SJSA1 (cell line): ENCODE measurements at places on chromosomes 1 and 21. TPM values are rescaled to one million over a fixed set of nuclear protein-coding genes. Genes with fewer than 3 reads are reported as not detected.

GRCh38 chr21:43938751-43939442 lies 73.2 kb upstream of the TRAPPC10 start:
- no peak overlapping the region for H3K4me3 ChIP-seq
- H3K36me3 ChIP-seq, result peaks cover 57% of the 10 kb centered on the region
- H3K4me1 ChIP-seq, result peaks cover 5% of the 10 kb centered on the region
- H3K27me3 ChIP-seq, result no peaks in the 10 kb centered on the region
- peak; percentile 54 for DNase-seq
- no peak overlapping the region for H3K27ac ChIP-seq

- no peak overlapping the region for H3K27ac ChIP-seq
- peaks cover 41% of the 10 kb centered on the region for H3K36me3 ChIP-seq
- peaks cover 51% of the 10 kb centered on the region for H3K4me1 ChIP-seq
Measured at GRCh38 chr1:112518186-112518585, 9.4 kb downstream of the WNT2B start.

- DNase-seq, result no peak
- no peaks in the 10 kb centered on the region for H3K36me3 ChIP-seq
- H3K4me3 ChIP-seq, result no peak overlapping the region
Measured at GRCh38 chr1:79587229-79587628, 580.7 kb upstream of the ADGRL4 start.

DNA sequence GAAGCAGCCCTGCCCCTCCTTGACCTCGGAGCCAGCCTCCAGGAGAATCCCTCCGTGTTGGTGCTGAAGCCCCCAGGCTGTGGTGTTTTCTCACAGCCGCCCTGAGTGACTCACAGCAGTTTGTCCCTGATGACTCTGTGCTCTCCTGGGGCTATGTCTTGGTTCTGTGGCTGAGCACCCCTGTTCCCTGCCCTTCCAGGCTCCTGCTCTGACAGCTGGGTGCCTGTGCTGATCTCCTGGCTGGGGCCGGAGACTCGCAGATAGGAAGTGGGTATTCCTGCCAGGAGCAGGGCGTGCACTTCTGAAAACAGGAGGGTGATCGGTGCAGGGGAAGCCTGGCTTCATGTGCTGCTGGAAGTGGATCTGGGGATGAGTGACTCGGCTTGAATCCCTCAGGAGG lies 34.5 kb downstream of the POFUT2 start:
- H3K4me3 ChIP-seq, result no peak overlapping the region
- no peaks in the 10 kb centered on the region for H3K36me3 ChIP-seq
- DNase-seq, result peak; percentile 34

GRCh38 chr1:35748326-35748725 lies 21.5 kb downstream of the CLSPN start:
- no peaks in the 10 kb centered on the region for H3K27me3 ChIP-seq
- H3K4me1 ChIP-seq, result no peaks in the 10 kb centered on the region
- peaks cover 81% of the 10 kb centered on the region for H3K36me3 ChIP-seq
- H3K4me3 ChIP-seq, result no peak overlapping the region
- no peak for DNase-seq

- no peak for DNase-seq
- H3K36me3 ChIP-seq, result 0 out of 2 replicates have a peak, but pooled peaks cover 6% of the 10 kb centered on the region
- no peaks in the 10 kb centered on the region for H3K27me3 ChIP-seq
- no peak overlapping the region for H3K27ac ChIP-seq
- peaks cover 9% of the 10 kb centered on the region for H3K4me1 ChIP-seq
- H3K4me3 ChIP-seq, result no peak overlapping the region
Measured at GRCh38 chr1:15513919-15514318, 10.1 kb downstream of the CASP9 start.

- no peaks in the 10 kb centered on the region for H3K36me3 ChIP-seq
- peaks cover 70% of the 10 kb centered on the region for H3K27me3 ChIP-seq
- no peak overlapping the region for H3K27ac ChIP-seq
- no peaks in the 10 kb centered on the region; the same call in 1 of the 2 replicates for H3K4me1 ChIP-seq
- DNase-seq, result no peak
Measured at GRCh38 chr1:90718411-90719329, 1.6 kb upstream of the BARHL2 start.

DNA sequence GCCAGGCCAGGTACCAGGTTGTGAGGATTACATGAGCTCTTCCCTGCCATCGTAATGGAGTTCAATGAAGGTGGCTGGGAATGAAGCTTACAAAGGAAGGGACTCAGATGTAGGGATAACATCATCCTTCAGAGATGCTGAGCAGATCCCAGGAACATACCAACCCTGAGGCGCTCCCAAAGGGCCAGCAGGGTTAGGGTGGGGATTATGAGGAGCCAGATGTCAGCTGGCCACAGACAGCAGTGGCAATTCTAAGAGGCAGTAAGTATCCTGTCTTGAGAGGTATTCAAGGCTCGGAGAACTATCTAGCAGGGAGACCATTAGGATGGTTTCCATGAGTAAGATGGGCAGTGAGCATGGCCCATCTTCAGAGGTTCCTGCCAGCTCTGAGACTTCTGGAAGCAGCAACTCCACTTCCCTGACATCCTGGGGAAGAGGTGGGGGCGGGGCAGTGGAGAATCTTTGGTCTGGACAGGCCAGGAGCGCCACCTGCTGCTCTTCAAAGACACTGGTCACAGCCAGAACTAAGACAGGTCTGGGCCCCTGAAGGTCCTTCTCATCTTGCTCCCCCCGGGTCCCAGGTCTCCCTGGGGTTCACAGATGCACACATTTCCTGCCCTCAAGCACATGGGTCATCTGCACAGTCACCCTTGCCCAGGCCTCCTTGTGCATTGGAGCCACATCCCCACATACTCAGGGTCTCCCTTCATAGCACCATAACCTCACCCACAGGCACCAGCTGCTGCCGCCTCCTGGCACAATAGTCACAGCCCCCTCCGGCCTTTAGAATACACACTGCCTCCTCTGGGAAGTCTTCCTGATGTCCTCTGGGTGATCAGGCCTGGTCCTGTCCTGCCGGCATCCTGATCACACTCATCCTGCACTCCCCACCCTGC lies 2.7 kb upstream of the SDC3 start:
- peaks cover 31% of the 10 kb centered on the region for H3K4me1 ChIP-seq
- peak; percentile 80 for DNase-seq
- H3K36me3 ChIP-seq, result no peaks in the 10 kb centered on the region
- no peaks in the 10 kb centered on the region for H3K27me3 ChIP-seq

DNA sequence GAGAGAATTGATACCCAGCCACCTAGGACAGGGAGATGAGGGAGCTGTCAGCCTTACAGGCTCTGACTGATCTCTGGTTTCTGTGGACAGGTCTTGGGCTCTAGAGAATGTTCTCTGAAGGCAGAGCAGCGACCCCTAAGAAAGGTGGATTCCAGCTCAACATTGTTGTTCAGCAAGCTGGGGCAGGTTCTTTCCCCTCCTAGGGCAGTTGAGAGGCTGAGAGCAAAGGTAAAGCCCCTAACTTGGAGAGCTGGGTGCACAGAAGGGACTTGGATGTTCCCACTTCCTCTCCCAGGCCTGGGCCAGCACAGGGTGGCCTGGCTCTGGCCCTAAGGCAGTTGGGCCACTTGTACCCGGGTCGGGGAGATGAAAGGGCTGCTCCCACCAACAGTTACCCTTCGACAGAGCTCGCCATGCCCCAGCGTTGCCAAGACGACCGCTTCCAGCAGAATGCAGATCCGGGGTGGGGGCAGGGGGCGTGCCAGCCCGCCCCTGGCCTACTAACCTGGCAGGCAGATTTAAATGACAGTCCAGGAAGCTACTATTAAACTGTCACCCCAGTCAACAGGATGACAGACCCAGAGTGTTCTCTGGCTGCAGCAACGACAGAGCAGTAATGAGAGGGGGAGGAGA lies 31.6 kb downstream of the LRP8 start:
- no peak overlapping the region for H3K27ac ChIP-seq
- H3K4me1 ChIP-seq, result peaks cover 6% of the 10 kb centered on the region; the same call in 1 of the 2 replicates
- H3K36me3 ChIP-seq, result peaks cover 8% of the 10 kb centered on the region; the same call in 1 of the 2 replicates
- no peaks in the 10 kb centered on the region for H3K27me3 ChIP-seq
- DNase-seq, result no peak

DNA sequence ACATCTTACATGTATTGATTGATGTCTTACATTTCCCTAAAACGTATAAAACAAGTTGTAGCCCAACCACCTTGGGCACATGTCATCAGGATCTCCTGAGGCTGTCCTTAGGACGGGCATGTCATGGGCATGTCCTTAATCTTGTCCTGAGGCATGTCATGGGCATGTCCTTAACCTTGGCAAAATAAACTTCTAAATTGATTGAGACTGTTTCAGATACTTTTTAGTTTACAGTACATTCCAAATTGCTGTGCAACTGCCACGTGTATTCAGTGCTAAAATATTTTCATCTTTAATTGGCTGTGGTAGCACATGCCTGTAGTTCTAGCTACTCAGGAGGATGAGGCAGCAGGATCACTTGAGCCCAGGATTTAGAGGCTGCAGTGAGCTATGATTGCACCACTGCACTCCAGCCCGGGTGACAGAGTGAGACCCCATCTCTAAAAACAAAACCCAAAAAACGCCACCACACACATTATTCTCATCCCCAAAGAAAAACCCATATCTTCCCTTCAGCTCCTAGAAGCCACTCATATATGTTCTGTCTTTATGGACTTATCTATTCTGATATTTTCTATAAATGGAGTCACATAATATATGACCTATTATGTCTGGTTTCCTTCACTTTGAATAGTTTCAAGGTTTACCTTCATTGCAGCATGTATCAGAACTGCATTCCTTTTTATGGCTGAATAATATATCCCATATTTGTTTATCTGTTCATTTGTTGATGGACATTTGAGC lies 96.0 kb upstream of the BTG3 start:
- H3K27me3 ChIP-seq, result no peaks in the 10 kb centered on the region
- H3K36me3 ChIP-seq, result no peaks in the 10 kb centered on the region
- no peak overlapping the region for H3K27ac ChIP-seq

DNA sequence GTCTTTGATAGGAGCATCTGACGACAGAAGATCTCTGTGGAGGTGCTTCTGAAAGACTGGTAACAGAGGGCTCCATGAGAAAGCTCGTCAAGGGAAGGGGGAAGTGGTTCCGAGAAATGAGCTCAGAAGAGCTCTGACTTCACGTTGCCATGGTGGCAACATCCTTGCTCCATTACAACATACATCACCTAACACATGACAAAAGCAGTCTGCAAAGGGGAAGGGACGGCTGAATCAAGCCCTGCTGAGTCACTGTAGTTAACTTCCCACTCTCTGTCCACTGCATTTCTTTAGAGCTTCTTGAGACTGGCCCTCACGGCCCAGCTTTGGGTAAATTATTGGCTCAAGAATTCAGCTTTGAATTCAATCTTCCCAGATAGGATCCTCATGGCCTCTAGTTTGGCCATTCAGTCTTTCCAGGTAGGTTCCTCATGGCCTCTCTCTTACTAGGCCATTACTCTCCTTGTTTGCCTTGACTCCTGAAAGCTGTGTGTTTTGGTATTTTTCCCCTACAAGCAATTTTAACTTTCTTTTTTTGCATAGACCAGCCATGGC lies 88.0 kb upstream of the ZNF648 start:
- no peaks in the 10 kb centered on the region for H3K27me3 ChIP-seq
- H3K4me3 ChIP-seq, result no peak overlapping the region
- no peaks in the 10 kb centered on the region for H3K36me3 ChIP-seq
- no peaks in the 10 kb centered on the region for H3K4me1 ChIP-seq
- DNase-seq, result no peak
- H3K27ac ChIP-seq, result no peak overlapping the region

- no peak overlapping the region for H3K4me3 ChIP-seq
- H3K36me3 ChIP-seq, result no peaks in the 10 kb centered on the region
- H3K27ac ChIP-seq, result no peak overlapping the region
- no peaks in the 10 kb centered on the region for H3K27me3 ChIP-seq
Measured at GRCh38 chr1:76232666-76233065, 158.1 kb downstream of the ST6GALNAC3 start.

DNA sequence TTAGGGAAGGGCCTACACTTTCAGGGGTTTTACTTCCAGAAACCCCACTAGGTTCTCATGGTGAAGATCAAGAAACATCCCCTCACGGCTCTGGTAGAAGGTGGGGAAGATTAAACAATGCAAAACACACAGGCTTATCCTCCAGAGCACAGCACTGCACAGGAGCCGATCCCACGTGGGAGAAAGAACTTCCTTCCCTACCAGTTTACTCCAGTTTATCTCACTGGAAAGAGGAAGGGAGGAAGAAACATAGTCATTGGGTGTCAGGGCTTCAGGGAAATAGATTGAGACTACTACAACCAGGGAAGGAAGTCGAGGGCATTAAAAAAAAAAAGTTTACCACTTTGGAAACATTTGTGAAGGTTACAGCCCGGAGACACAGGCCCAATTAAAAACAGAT lies 164.4 kb downstream of the NTPCR start:
- H3K36me3 ChIP-seq, result no peaks in the 10 kb centered on the region
- H3K27me3 ChIP-seq, result no peaks in the 10 kb centered on the region
- peaks cover 33% of the 10 kb centered on the region for H3K4me1 ChIP-seq

DNA sequence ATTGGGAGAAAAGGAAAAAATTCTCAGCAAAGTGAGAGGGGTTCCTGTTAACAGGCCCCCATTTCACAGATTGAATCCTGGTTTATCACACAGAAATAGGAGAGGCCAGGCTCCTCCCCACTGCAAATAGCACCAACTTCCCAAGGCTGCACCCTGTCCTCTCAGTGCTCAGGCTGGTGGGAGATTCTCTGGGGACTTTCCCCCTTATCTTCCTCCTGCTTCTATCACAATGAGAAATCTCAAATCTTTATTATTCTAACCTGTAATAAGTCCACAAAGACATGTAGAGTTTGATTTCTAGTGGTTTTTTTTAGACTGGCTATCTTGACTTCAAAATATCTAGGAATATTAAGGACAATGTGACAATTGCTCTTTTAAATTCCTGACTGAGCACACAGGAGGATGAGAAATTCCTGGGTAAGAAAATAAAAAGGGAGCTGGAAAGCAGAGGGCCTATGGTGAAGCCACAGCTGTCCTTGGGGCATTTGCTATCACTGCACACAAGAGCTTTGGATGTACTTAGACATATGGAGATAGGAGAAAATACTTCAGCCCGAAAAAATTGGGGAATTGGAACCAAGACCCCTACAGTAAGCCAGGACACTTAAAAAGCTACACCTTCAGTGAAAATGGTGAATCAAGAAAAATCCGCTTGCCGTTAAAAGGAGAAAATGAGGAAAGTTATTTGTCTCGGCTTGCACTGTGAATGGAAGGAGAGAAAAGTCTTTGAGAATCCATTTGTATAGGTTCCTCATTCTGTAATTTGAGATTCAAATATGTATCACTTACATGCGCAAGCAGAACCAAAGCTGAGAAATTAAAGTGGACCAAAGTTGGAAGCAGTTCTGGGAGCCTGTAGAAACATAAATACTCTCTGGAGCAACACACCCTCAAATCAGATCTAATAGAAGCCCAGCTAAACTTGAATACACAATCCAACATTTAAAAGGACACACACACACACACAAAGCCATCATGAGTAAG lies 65.9 kb upstream of the C1orf105 start:
- no peak overlapping the region for H3K27ac ChIP-seq
- no peaks in the 10 kb centered on the region for H3K36me3 ChIP-seq
- H3K27me3 ChIP-seq, result no peaks in the 10 kb centered on the region
- H3K4me1 ChIP-seq, result peaks cover 63% of the 10 kb centered on the region
- DNase-seq, result no peak
- no peak overlapping the region for H3K4me3 ChIP-seq

The PRAMEF14 gene
- not detected in 2 replicates for total RNA-seq

The NT5C1A gene
- not detected in 2 replicates for total RNA-seq

The ST6GALNAC3 gene
- total RNA-seq, result 3.4 and 5.1 TPM in 2 replicates

The GLRX2 gene
- 35.6 and 41.9 TPM in 2 replicates for total RNA-seq

The C1orf74 gene
- total RNA-seq, result 3.5 and 4.1 TPM in 2 replicates

The PDPN gene
- 36.0 and 43.8 TPM in 2 replicates for total RNA-seq

The PLA2G5 gene
- total RNA-seq, result not detected in 2 replicates

The CFHR4 gene
- not detected in 2 replicates for total RNA-seq
